ENCODE measurements at places on chromosomes 2 and 18.

DNA sequence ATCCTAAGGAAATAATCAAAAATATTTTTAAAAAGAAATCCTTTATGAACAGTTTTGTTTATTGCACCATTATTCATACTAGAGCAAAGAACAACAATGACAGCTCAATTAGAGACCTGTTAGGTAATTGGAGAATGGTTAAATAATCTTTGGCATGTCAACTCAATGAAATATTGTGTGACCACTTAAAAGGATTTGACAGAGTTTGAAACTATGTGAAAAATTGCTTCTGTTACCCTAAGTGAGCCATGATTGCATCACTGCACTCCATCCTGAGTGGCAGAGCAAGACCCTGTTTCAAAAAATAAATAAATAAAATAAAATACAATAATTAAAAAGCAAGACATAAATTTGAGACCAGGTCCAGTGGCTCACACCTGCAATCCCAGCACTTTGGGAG, 66.1 kb upstream of the ATP8B1 start:
- DNase-seq: no peak

- no peak for DNase-seq
These were observed 487.0 kb downstream of the SUCLG1 start for GRCh38 chr2:83972128-83972527.

DNA sequence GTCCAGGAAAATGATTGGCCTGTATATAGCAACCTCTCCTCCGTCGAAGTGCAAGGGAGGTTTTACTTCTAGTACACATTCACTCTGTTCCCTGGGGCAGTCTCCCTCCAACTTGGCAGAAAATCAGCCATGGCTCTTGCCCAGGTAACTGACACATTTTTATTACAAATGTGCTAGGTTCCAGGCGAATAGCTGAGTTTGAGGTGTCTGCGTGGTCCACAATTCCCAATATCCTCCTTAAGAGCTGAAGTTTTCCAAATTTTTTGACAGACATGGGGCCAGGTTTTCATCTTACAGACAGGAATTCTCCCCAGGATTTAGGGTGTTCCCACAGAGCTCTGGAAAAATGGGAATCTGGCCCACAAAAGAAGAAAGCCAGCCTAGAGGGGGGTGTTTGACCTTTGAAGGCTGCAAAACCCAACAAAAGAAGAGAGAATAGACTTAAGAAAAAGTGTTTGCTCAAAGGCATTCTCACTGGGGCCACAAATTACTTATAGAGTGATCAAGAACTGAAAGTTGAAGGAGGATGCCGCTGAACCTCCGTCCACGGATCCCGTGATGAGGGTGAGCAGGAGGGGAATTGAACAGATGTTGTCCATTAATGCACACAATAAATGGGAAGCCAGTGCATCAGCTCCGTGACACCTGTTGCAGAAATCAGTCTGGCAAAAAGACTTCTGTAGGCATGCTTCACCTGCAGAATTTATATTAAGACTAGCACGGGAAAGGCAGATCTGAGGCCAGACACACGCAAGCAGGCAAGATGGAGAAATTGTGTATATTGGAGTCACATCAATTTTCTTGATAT, 242.3 kb upstream of the COPS8 start:
- no peak for DNase-seq

DNA sequence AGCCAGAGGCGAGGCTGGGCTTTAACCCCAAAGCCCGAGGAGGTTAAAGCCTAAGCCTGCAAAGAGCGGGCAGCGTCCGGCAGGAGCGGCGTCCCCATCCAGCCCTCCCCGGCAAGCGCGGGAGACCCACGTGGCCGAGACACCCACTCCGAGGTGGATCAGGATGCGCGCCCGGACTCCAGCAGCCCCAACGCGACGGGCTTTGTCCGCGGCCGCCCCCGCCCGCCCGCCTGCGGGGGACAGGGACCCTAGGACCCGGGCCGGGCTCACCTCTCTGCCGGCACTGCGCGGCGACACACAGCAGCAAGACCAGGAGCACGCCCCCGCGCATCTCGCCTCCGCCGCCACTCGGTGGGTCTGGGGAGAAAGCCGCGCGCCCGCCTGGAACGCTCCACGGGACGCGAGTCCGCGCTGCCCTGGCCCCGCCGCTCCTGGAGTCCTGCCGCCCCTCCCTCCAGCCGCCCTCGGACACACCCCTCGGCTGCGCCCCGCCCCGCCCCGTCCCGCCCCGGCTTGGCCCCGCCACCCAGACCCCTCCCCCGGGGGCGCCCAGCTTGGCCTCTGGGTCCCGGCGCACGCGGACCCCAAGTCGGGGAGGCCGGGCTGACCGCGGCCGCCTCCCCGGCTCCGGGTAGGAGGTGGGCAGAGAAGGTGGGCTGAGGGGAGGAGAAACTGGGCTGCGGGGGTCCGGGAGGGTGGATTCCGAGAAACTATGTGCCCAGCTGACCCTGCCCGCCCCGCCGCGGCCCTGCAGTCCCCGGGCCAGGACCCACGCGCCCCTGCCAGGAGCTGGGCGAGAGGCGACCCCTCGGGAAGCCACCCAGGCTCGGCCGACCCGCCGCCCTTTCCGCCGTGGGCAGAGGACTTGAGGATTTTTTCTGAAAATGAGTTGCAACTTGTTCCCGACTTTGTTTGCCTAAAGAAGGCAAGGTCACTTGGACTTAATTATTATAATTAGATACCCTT, at the start of gene LAMA1:
LAMA1 (minus strand) TSS at position 408 of the 966 bp plus-strand sequence; CDS start at position 331, 77 bp downstream.
- no peak for DNase-seq

DNA sequence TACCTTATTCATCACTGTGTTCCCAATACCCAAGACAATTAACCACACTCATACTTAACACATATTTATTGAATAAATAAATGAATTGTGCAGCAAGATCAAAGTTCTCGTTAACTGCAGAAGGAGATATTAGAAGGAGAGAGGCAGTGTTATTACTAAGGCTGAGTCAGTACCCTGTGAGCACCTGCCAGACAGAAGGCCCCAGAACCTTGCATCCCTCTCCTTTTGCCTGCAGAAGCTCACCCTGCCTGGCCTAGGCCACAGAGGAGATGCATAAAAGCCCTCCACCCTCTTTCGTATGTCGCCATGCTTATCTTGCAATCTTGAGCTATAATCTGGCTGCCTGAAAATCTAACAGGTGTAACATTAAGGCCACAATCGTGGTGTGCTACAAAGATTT, 20.5 kb upstream of the RNF149 start:
- no peak for DNase-seq

- no peak for DNase-seq
These were observed 8.2 kb downstream of the PER2 start for GRCh38 chr2:238280083-238280825.

- no peak for DNase-seq
These were observed 105.8 kb downstream of the RIT2 start for GRCh38 chr18:43009674-43010073.

DNA sequence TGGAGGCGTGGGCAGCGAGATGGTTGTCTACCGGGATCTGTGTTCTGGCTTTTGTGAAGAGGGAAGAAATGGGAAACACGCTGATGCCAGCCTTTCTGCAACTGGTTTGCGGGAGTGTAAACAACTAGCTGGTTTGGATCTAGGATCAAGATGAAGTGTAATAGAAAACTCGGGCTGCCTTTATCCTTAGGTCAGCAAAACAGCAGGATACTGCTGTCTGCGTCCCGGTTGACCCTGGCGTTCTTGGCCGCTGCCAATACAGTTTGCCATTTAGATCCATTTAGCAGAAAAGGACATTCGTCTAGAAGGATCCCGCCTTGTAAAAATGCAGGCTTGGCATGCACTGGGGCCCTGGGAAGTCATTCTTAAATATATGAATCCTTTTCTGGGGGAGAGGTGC, 42.0 kb downstream of the RAB31 start:
- no peak for DNase-seq

GRCh38 chr2:158968396-158969161, at the start of gene TANC1:
TANC1 (plus strand) TSS chr2:158968640; CDS start chr2:159065911, 97,271 bp downstream.
- peak; percentile 82 for DNase-seq

- no peak for DNase-seq
These were observed 215.3 kb downstream of the ZFP36L2 start for GRCh38 chr2:43011158-43011491.

DNA sequence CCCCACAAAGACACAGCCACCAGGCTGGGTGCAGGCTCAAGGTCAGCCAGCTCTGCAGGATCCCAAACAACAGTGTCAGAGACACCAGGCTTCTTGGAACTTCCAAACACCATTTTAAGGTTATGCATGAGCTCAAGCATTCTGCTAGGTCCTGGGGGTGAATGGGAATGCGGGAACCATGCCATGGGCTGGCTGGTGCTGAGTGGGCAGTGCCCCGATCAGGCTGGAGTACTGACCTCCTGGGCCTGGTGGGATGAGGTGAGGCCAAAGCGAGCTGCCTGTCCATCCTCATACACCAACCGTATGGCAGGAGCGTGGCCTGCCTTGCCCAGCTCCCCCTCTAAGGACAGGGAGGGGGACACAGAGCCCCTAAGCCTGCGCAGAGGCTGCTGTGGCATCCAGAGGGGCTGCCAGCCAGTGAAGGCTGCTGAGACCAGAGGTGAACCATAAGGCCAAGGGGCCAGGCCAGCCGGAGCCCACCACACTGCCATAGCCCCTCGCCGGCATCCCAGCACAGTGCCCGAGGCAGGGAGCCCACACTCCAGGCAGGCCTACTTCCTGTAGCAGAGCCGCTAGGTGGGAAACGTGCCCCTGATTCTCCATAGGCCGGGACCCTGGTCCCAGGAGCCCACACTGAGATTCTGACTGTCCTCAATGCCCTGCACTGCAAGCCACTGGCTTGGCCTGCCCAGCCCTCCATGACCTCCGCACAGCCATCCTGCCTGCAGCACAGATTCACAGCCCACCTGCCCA, 135.0 kb downstream of the HDAC4 start:
- no peak for DNase-seq

- no peak for DNase-seq
These were observed 161.2 kb downstream of the CD226 start for GRCh38 chr18:69786427-69786826.

GRCh38 chr2:180662941-180663471, 317.4 kb upstream of the UBE2E3 start:
- DNase-seq: peak; percentile 27
